ENCODE measurements at places on chromosomes 13 and 19.

GRCh38 chr13:111640006-111640405, 319.6 kb downstream of the TEX29 start:
- no peak for DNase-seq

DNA sequence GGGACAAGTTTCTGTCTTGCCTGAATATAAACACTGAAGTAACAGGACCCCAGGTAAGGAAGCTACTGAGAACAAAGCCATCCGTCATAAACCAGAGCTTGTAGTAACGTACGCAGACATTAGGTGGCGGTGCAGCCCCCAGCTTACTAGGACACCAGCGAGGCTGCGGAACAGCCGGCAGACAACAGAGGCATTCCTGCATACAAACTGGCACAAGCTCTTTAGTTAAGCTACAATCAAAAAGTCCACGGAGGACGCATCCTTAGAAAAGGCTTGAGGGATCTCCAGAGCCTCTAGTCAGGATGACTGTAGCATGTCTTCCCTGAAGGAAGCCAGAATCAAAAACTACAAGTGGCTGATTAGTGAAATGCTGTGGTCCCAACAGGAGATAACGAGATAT, 26.2 kb downstream of the ZNF160 start:
- peak; percentile 91 for DNase-seq

DNA sequence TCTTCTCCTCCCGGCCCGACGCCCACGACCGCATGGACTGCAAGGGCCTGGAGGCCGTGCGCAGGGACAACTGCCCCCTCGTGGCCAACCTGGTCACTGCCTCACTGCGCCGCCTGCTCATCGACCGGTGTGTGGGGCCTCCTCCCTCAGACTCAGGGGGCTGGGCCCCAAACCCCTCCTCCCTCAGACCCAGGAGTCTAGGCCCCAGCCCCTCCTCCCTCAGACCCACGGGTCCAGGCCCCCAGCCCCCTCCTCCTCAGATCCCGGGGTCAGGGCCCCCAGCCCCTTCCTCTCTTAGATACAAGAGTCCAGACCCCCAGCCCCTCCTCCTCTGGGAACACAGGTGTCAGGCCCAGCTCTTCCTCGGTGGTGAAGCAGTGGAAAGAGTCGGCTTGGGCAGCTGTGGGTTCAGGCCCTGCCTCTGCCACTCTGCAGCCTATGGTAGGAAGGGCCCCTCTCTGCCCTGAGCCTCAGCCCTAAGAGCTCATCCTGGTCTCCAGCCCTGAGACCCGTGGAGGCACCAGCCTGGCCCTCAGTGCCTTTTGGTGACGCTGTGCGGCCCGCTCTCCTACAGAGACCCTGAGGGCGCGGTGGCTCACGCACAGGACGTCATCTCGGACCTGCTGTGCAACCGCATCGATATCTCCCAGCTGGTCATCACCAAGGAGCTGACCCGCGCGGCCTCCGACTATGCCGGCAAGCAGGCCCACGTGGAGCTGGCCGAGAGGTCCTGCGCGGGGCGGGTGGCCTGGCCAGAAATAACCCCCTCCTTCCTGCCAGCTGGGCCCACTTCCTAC, 3.7 kb upstream of the SPIB start:
- DNase-seq: peak; percentile 95

DNA sequence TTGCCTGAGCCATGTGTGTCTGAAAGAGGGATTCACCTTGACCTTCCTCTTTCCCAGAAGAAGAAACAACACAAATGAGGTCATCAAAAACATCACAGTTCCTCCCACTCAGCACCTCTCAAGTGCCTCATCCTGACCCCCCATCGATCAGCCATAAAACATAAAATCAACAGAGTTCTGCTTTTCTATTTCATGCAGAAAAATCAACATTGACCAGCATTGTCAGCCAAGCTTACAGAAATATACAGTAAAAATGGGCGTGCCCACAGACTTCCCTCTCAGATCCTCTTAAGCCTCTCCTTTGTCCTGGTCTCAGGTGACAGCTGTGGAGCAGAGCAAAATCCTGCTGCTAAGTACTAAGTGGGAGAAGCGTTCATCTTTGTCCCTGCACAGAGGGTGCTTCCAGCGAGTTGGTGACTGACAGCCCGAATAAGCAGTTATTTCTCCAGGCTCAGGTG, 213.3 kb downstream of the OLFM4 start:
- DNase-seq: no peak

GRCh38 chr13:60662595-60662994, 265.6 kb downstream of the TDRD3 start:
- DNase-seq: no peak

GRCh38 chr13:101875091-101875490, 422.6 kb downstream of the ITGBL1 start:
- DNase-seq: no peak

- no peak for DNase-seq
These were observed 343.7 kb downstream of the SPRY2 start for GRCh38 chr13:79997244-79997643.

DNA sequence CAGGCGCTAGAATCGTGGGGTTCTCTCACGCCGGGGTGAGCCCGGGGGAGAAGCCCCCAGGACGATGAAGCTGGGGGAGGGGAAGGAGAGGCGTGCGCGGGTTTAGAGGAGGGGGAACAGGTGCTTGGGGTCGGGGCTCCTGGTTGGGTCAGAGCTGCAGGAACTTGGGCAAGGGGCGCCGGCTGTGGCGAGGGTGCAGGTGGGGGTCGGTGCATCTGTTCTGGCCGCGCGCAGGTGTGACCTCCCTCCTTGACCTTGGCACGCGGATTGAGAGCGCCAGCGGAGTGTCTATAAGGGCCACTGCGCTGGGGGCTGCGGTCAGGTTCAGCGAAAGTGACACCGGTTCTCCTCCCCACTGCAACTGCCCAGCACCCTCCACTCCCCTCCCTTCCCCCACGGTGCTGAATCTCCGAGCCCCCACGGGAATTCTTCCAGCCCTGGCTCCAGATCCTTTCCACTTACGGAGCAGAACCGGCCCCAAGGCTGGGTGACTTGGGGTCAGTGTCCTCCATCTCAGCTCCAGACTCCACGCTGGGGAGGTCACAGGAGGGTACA, 618 bp downstream of the TMEM38A start:
- peak; percentile 54 for DNase-seq

DNA sequence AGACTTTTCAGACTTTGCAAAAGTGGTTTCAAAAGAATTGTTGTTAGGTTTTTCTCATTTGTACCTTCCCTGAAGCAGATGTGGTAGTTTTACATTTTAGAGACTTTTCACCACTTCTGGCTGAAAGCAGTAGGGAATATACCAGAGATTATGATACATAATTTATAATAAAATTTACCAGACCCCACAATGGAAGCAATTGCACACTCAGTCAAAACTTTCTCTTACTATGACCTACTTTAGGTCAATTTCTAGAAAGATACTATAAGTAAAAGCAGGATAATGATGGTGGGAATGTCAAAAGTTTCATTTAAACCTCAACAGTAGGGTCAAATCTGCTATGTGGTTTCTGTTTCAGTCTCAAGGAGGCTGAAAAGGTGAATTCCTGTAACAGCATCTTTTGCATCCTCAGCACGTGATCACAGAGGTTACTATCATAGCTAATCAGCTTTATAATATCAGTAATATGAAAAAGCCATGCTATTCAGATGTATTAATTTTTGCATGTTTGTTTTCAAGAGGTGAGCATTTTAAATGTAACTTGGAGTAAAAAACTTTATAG, 26.9 kb downstream of the PCCA start:
- no peak for DNase-seq

DNA sequence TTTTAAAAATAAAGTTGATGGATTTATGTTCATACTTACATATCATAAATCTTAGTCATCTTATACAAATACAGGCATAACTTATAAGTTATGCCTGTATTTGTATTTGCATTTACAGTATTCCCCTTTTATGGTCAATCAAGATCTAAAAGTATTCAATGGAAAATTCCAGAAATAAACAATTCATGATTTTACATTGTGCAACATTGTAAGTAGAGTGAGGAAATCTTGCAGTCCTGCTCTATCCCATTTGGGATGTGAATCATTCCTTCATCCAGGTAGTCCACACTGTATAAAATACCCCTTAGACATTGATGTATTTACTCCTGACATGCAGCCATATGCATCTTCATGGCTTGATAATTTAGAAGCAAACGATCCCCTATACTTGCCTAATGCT, 795.3 kb downstream of the SLITRK1 start:
- DNase-seq: no peak

DNA sequence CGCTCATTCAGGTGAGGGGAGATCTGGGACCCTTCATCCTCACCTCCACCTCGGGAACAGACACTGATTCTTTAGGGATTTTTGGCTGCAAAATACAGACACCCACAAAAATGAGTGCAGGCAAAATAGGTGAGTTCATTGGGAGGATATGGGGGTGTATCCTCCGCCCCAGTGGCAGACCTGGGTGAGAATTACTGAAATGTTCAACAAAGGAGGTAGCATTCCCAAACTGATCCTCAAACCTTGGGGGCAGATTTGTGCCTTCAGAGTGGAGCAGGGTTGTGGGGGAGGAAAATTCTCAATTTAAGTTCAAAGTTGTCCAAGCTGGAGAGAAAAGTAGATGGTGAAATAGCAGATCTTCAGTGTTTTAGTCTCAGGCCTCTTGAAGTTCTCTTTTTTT, 31.3 kb upstream of the SIN3B start:
- no peak for DNase-seq
